Stimulated activated CD8-positive, alpha-beta memory T cell treated with anti-CD3 and anti-CD28 coated beads, Interleukin-4, amount 100 ng/mL, for 1 hour (primary cell): ENCODE measurements at places on chromosomes 1 and 21.
A peak's percentile ranks its signal among the peaks of the same experiment; 100 is the strongest.

DNA sequence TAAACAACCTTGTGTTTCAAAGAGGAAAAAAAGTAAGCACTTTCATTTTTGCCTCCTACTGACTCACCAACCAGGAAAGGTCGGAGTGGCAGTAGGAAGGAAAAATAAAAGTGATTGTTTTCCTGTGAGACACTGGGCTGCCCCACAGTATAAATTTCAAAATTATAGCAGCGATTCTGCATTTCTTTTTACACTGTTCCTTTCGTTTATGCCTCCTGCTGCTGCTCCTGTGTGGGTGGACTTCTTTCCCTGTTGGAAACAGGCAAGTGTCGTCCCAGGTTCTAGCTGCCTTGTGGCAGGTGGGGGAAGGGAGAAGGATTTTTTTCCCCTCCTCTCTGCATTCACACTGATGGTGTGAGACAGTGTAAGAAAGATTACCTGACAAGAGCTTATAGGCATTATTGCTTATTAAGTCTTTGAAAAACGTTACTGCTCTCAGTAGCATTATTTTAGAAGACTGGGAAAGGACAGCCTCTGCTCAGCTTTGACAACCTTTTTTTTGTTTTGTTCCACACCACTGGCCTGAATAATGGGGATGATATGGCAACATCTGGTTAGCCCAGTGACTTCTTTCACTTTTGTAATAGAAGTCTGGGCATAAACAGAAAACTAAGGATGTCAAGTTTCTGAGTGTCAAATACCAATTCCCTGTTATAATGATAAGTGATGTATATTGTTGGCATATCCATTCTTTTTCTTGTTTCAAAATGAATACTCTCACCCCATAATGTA is 77.9 kb downstream of the NEK7 start:
- no peak for DNase-seq

DNA sequence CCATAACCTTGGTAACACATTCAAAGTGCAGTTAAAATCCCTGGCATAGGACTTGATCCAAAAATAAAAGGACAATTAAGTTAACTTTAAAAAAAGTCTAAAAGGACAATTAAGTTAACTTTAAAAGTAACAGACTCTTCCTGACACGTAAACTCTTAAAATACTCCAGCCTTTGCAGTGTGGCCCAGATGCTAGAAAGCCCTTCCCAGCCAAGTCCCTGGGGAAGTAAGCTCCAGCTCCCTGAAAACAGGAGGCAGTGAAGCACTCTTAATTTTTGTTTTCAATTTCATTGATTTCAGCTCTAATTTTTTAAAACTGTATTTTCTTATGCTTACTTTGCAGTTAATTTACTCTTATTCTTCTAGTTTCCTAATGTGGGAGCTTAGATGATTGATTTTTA is 5.1 kb upstream of the AIM2 start:
- no peak for DNase-seq

- DNase-seq = no peak
These were observed 6.2 kb downstream of the DNMT3L start for GRCh38 chr21:44255511-44255981.

- no peak for DNase-seq
These were observed 653.4 kb downstream of the KIF26B start for GRCh38 chr1:245807954-245808719.

DNA sequence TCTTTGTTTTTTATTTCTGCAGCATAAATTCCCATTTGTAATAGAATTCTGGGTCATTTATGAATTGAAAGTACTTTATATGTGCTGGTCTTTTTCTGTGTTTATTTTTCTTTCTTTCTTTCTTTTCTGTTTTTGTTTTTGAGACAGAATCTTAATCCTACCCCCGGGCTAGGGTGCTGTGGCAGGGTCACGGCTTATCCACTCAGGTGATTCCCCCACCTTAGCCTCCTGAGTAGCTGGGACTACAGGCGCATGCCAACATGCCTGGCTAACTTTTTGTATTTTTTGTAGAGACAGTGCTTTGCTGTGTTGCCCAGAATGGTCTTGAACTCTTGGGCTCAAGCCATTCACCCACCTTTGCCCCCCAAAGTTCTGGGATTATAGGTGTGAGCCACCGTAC is 18.7 kb downstream of the RAP1A start:
- no peak for DNase-seq

- no peak for DNase-seq
These were observed 25.2 kb downstream of the VAMP4 start for GRCh38 chr1:171716616-171717015.

DNA sequence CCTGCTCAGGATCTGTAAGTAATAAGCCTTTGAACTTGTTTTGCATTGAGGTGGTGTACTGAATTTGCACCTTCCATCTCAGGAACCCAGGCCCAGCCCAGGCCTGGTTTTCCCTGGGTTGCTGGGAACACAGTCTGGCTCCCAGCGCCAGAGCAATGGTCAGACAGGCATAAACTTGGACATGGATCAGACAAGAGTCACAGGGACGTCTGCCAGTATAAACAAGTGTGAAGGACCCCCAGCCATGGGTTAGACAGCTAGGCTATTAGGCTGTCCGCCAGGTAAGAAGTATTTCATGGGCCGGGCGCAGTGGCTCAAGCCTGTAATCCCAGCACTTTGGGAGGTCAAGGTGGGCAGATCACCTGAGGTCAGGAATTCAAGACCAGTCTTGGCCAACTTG is 5.5 kb downstream of the IFNLR1 start:
- DNase-seq = no peak

GRCh38 chr1:24323281-24323680 is 4.1 kb downstream of the GRHL3 start:
- DNase-seq = no peak

GRCh38 chr1:87963556-87963955 is 634.9 kb downstream of the LMO4 start:
- DNase-seq = no peak

- DNase-seq = no peak
These were observed 4.8 kb upstream of the GJC2 start for GRCh38 chr1:228144993-228145343.

- no peak for DNase-seq
These were observed 19.9 kb downstream of the SGIP1 start for GRCh38 chr1:66553846-66554245.

DNA sequence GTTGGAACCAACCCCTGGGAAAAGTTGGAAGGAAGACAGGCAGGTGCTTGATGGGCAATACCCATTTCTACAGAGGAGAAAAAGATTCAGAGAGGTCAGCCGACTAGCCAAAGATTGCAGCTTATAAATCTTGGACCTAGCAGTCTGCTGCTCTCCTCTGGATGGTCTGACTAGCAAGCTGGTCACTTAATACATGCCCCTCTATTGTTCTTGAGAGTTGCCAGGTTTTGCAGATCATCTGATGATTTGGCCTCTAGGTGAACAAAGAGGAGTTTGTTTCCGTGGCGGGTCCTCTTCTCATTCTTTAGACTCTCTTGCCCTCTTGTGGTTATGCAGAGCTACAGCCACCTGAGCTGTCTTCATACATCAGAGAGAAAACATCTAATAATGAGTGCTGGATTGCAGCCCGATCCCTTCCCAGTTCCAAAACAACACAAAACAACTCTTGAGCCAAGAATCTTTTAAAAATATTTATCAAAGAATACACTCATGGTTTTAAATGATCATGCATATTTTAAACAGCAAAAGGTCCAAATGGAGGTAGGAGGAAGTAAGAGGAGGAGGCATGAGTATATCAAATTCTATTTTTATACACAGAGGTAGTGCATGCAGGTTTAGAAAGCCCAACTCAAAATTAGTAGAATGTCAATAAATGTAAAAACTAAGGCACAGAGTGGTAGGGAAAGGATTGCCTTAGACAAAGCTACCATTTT is 115.7 kb downstream of the SLC30A10 start:
- DNase-seq = no peak

GRCh38 chr1:11099310-11100148 is at the start of gene EXOSC10:
Gene EXOSC10 (minus strand): TSS chr1:11099869. CDS start chr1:11099831, 38 bp downstream.
- DNase-seq = peak; percentile 90

- DNase-seq = no peak
These were observed 43.7 kb downstream of the MRPL39 start for GRCh38 chr21:25563361-25564116.

- DNase-seq = peak; percentile 46
These were observed 8.2 kb upstream of the S100A10 start for GRCh38 chr1:152001631-152002584.

- no peak for DNase-seq
These were observed 31.5 kb downstream of the JAK1 start for GRCh38 chr1:64934878-64935275.

GRCh38 chr1:19374926-19375325 is 62.8 kb downstream of the SLC66A1 start:
- no peak for DNase-seq

- DNase-seq = no peak
These were observed 13.2 kb upstream of the UMODL1 start for GRCh38 chr21:42057851-42058437.

DNA sequence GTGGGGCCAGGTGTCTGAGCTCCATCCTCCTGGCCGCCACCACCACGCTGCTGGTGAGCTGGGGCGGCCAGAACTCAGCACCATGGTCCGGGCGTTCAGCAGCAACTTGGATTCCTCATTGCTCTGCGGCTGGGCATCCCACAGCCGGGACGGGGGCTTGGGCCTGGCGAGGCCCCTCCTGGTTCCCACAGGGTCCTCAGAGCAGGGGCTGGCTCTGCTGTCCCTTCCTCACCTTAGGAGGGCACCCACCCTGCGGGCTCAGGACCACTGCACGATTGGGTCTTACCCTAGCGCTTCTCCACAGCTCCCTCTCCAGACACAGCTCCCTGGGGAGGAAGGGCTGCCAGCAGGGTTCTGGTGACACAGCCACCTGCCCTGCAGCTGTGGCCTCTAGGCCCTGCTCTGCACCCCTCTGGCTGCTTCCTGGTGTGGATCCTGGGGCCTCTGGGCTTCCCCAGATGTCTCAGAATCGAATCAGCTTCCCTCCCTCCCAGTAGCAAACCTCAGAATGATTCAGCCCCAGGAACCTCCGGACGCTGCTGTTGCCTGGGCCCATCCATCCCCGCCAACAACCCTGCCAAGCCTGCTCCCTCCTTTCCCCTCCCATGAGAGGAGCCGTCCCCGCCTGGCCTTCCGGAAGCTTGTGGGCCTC is 25.0 kb downstream of the CRYAA start:
- DNase-seq = no peak

DNA sequence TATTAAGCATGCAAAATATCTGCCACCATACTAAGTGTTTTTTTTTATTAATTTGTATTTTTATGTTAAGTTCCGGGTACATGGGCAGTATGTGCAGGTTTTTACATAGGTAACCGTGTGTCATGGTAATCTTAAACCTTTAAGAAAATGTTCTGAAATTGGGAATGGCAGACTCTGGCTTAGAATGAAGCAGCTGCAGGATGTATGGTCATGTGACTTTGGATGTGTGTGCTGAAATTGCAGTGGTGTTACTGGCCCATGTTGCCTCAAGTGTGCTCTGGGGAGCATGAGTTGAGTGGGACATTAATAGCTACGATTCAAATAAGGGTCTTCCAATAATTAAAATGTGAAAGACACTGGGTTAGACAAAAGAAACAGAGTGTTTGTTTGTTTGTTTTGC is 6.7 kb downstream of the GRIK1 start:
- no peak for DNase-seq

DNA sequence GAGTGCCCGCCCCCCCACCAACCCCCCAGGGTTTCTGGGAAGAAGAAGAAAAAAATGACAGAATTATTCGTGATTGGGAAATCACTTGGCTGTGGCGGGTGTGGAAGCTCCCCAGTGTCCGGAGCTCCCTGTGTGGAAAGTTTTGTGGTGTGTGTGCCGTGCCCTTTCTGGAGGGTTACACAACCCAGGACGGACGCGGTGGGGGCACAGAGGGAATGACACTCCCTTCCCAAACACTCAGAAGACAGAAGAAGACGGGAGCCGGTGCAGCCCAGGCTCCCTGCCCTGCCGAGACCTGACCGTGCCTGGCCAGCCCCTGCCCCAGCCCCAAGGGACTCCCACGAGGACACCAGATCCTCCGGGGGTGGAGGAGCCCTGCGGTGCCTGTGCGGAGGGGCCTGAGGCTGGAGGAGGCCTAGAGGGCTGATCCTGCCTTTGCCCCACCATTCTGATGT is 33.0 kb upstream of the ADARB1 start:
- no peak for DNase-seq

DNA sequence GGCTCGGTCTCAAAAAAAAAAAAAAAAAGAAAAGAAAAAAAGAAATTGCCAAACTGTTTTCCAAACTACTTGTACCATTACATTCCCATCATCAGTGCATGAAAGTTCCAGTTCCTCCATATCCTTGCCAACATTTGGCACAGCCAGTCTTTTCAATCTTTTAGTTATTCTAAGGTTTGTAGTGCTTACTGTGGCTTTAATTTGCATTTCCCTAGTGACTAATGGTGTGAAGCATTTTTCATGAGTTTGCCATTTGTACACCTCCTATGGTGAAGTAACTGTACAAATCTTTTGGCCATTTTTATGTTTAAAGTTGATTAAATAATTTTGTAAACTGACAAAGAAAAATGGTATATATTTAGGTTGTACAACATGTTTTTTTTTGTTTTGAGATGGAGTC is 70.7 kb downstream of the DEGS1 start:
- DNase-seq = no peak

DNA sequence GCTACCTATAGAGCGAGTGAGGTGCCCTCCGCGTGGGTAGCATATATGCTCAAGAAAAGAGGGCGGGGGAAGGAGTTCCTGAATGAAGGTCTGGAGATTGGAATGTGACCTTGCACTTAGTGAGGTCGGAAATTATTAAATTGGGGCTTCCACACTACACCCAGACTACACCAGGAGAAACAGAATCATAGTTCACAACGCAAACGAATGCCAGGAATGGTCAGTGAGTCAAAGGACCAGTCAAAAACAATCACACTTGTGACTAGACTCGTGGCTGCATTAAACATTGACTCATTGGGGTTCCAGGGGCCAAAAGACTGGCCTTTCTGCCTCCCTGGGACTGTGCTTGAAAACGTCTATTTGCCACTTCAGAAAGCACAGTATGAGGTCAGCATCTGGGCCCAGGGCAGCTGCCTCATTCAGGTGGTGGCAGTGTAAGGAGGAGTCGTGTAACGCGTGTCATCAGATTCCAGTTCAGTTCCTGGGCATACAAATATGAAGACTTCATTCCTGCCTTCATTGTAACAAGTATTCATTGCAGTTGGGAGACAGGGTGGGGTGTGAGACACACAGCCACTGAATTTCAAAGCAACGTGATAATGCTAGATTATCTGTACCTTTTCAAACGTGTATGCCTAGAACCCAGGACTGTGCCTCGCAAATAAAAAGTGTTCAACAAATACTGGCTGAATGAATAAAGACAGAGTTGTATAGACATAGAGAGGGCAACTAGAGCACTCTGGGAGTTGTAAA is at the start of gene YOD1:
Gene YOD1 (minus strand): TSS at position 18 of the 753 bp plus-strand sequence. CDS start 178 bp downstream, outside the sequence.
- DNase-seq = no peak

- DNase-seq = peak; percentile 7
These were observed 42.9 kb upstream of the CD53 start for GRCh38 chr1:110829955-110830553.

GRCh38 chr1:183596500-183596899 is 6.2 kb upstream of the NCF2 start:
- DNase-seq = no peak

GRCh38 chr1:16999863-17000262 is 11.9 kb downstream of the ATP13A2 start:
- no peak for DNase-seq
